CD4-positive, alpha-beta T cell (primary cell): ENCODE measurements at places on chromosomes 11 and 22.

GRCh38 chr22:21016644-21017420 lies 1.9 kb downstream of the P2RX6 start:
- no peak for DNase-seq

- DNase-seq: no peak
These were observed 35.0 kb downstream of the POU2AF1 start for GRCh38 chr11:111344032-111344431.

GRCh38 chr11:45028911-45029682 lies 78.4 kb upstream of the TP53I11 start:
- no peak for DNase-seq

DNA sequence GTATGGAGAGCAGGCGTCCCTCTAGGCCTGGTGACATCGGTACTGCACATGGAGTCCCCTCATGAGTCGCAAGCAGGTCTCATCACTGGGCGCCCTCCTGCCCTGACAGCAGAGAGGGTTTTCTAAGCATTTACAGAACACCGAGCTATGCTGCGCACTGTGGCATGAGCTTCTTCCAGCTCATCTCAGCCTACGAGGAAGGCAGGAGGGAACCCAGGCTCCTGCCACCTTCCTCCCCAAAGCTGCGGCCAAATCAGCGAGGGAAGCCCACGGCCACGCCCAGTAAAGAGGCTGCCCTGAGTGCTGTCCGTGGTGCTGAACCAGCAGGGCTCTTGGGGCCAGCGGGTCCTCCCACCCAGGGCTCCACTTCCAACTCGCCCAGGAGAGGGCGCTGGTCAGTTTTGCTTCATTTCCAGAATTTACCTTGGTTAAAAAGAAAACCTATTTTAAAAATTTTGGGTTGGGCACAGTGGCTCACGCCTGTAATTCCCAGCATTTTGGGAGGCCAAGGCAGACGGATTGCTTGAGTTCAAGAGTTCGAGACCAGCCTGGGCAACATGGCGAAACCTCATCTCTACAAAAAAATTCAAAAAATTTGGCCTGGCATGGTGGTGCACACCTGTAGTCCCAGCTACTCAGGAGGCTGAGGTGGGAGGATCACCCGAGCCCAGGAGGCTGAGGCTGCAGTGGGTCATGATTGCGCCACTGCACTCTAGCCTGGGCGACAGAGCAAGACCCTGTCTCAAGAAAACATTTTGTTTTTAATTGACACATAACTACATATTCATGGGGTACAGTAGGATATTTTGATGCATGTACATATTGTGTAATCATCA lies 34.2 kb downstream of the PHF21B start:
- DNase-seq: peak; percentile 11

- no peak for DNase-seq
These were observed 368.4 kb downstream of the BUD13 start for GRCh38 chr11:116404462-116404798.

- DNase-seq: no peak
These were observed 1.8 kb upstream of the PRG2 start for GRCh38 chr11:57392066-57392762.

- no peak for DNase-seq
These were observed 11.9 kb downstream of the CRTAM start for GRCh38 chr11:122850076-122850631.

DNA sequence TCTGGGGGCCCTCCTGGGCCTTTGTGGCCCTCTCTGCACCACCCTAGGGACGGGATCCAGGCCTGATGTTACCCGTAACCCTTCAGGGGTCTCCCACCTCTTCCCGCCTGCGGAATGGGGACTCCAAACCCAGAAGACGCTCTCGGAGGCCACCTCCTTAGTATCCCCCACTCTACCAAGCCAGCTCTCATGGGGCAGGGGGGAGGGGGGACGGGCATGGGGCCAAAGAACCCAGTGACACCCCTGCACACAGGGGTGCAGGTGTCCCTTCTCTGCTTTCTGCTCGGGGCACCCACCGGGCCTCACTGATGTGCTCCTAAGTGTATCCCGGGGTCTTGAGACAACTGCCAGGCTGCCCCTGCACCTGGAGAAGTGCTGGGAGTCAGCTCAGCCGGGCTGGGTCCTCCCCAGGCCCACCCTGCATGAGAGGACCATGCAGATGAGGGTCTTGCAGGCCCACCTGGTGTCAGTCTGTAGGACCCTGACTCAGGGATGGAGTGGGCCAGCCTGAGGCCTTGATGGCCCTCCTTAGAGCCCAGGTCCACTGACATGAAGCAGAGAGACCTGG lies 176.9 kb downstream of the IGLL1 start:
- DNase-seq: no peak

DNA sequence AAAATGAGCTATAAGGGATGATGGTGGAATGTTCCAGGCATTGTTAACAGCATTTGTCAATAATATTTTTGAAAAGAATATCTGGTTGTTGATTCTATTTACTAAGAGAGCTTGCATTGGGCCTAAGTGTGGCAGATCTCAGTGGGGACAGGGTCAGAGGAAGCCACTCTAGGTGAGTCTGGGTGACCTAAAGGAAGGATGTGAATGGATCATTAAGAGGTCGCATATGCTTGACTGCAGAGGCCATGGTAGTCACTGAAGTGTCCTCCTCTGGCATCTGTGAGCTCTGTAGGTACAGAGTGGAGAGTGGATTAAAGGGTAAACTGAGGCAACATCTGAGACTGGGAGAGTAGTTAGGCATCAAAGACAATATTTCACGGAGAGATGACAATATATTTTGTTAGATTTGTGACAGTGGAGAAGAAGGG lies 37.9 kb upstream of the TOP3B start:
- DNase-seq: no peak

- DNase-seq: peak; percentile 66
These were observed 504 bp downstream of the CFL1 start for GRCh38 chr11:65857500-65857852.

- DNase-seq: no peak
These were observed 209.1 kb downstream of the DDX10 start for GRCh38 chr11:108873941-108874340.

DNA sequence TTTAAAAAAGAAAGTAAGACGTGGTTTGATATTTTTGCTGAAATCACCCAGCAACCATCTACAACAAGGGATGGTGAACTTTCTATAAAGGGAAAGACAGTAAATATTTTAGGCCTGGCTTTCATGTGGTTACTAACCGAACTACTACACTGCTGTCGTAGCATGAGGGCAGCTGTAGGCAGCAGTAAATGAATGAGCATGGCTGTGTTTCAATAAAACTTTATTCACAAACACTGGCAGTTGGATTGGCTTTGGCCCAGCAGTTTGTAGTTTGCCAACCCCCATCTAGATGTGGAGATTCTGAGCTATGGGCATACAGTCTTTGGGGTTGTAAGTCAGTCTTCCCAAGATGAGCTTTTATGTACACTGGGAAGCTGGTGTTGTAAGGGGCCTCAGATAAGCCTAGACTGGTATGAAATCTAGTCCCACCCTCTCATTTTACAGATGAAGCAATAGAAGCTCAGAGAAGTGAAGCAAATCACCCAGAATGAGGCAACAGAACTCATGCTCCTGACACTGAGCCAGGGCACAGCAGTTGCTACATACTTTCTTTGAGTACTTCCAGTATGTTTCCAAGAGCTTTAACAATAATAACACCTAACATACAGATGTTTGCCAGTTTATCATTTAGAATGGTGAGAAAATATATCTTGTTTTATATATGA lies 204.4 kb downstream of the ADAMTS15 start:
- DNase-seq: no peak

- DNase-seq: no peak
These were observed 74.7 kb downstream of the MN1 start for GRCh38 chr22:27726686-27727449.

GRCh38 chr22:27242917-27243589 lies 558.5 kb downstream of the MN1 start:
- DNase-seq: no peak

DNA sequence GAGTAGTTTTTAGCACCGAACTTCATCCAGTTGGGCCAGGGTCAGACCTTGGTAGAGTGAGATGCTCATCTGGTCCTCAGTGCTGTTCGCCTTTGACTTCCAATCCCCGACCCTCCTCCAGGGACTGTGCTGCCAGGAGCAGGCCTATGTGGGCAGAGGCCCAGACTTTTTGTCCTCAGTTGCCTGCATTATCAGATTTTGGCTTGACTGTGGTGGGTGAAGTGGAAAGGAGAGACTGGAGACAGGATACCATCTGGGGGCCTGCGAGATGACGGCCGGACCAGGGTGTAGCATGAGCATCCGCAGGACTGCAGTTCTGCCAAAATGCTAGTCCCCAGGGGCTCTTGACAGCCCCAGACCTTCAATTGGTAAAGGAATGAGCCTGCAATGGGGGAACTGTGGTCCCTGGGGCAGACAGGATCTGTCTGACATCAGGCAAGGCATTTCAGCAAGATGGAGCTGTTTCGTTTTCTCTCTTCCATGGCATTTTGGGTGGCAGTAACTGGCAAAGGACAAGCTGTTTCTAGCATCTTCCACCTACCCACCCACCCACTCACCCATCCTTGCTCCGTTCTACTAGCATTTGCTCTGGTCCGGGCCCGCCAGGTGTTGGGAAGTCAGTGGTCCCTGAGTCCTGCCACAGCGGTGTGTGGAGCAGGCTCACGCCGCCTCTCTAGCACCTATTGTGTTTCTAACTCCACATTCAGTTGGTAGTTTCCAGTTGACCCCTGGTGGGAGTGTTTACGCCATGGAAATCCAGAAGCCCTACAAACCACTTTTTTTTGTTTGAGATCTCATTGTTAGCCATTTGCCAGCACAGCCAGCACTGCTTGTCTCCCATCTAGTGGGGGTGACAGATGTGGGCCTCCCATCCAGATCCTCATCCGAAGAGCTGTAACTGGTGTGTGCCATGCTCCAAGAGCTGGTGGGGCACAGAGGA lies 53.5 kb downstream of the OTOG start:
- DNase-seq: no peak

DNA sequence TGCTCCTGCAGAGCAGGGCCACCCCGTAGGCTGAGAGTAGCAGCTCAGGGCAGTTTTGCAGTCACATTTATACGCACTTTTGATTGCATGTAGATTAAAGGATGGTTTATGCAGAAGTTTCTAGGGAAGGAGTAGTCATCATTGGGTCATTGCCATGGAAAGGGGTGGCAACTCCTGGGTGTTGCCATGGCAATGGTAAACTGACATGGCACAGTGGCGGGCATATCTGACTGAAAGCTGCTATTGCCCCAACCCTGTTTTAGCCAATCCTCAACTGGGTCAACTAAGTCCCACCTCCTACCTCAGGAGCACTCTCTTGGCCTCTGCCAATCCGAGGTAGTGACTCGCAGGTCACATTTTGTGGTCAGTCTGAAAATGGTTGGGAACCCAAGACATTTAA lies 2.4 kb upstream of the ARSA start:
- no peak for DNase-seq

- DNase-seq: no peak
These were observed 8.0 kb upstream of the CSRP3 start for GRCh38 chr11:19209617-19210370.

- peak; percentile 39 for DNase-seq
These were observed 1.2 kb downstream of the TOB2 start for GRCh38 chr22:41445129-41446056.

- no peak for DNase-seq
These were observed 115.7 kb upstream of the RAG2 start for GRCh38 chr11:36713715-36714114.

DNA sequence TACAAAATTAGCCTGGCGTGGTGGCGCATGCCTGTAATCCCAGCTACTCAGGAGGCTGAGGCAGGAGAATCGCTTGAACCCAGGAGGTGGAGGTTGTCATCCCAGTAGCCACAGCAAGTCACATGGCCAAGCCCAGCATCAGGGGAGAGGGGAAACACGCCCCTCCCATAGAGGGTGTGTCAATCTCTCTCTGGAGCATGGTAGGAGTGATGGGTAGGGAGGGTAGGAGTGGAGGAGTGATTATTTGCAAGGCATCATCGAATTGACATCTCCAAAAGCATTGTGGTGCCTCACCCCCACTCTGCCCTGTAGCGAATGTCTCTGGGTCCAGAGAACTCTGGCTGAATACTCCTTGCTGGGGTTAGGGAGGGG lies 6.1 kb upstream of the SSTR3 start:
- DNase-seq: no peak

DNA sequence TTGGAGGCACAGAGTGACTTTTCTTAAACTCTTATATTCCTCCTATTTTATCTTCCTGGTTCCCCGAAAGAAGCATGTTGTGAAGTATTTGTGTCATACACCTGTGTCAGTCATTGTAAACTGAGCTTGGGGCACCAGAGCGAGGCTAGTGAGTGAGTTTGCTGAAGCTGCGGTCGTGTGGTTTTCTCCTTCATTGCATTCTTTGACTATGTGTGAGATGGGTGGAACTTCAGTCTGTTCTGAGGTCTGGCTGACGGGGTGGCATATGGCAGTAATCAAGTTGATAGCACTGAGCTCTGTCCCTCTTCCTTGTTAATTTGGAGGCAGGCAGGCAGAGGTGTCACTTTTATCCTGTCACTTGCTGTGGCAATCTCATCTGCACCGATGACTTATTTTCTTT lies 4.2 kb downstream of the VPS26B start:
- no peak for DNase-seq

GRCh38 chr11:121365304-121365703 lies 72.7 kb downstream of the SC5D start:
- DNase-seq: no peak

DNA sequence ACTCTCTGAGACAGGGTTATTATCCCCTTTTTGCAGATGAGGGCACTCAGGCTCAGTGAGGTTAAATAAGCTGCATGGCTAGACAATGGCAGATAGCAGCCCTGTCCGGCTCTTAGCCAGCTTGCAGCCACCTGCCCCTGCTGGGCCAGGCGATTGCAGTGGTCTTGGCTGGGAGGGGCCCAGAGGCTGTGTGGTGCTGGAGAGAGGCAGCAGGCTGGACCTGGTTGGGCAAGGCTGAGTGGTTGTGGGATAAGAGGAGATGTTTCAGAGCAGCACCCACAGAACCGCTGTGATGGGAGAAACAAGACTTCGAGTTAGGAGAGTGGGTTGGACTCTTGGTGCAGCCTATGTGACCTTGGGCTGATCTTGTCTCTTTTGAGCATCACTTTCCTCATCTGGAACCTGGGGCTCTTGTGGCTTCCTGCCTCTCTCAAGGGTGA lies 25.5 kb downstream of the PTPRJ start:
- DNase-seq: no peak

GRCh38 chr11:129278586-129279319 lies 86.6 kb upstream of the ARHGAP32 start:
- DNase-seq: no peak

- no peak for DNase-seq
These were observed 498.9 kb downstream of the BRD1 start for GRCh38 chr22:49328630-49329405.
